Thymus (tissue), 14 donors: ENCODE measurements at places on chromosomes 11 and 22.

- DNase-seq: no peak
Measured at GRCh38 chr22:50292643-50293440, 14.6 kb downstream of the PLXNB2 start.

DNA sequence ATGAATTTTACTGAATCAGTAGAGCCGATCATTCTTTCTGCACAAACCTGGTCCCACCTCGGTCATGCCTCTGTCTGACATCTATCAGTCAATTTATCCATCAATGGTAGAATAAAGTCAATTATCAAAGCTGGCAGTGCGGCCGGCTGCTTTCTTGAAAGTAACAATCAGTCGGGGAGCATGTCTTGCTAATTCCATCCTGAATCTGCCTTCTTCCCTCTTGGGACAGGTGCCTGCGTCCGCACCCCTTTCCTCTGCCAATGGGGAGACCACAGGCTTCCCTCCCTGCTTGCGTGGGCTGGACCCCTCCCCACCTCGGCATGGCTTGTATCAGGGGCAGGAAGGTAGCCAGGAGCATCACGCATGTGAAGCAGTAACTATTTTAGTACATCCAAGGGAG is 962.9 kb downstream of the BRD1 start:
- no peak for DNase-seq

DNA sequence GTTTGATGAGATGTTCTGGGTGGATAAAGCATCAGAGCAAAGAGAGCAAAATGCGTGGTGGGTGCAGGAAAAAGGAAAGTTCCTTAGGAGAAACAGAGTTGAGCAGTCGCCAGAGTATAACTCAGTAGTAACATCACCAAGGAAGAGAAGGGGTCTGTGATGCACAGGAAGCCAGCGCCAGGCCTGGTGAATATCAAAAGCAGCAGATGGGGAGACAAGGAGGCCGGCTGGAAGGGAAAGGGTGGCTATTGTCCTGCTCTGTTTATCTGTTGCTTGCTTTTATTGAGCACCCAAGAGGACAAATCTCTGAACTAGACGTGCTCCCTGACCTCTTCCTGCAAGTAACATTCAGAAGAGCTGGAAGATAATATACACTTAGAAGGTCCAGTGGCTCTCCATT is 52.7 kb upstream of the GRAMD1B start:
- no peak for DNase-seq

- no peak for DNase-seq
Measured at GRCh38 chr22:50505276-50505775, 2.2 kb downstream of the LMF2 start.

DNA sequence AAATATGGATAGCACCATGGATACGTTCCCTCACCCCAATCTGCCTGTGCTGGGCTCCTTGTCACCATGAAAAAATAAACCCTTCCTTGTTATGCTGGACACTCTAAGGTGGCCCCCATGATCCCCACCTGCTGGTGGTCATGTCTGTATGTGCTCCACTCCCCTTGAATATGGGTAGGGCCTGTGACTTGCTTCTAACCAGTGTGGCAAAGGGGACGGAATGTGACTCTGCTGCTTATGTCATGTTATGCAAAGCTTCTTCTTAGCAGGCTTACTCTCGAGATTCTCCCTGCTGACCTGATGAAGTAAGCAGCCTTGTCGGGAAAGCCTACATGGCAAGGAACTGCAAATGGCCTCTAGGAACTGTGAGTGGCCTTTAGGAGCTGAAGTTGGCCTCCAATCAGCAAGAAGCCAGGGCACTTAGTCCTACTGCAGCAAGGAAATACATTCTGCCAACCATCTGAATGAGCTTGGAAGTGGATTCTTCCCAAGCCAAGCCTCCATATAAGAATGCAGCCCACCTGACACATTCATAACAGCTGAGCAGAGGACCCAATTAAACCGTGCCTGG is 159.9 kb downstream of the CCDC34 start:
- no peak for DNase-seq

DNA sequence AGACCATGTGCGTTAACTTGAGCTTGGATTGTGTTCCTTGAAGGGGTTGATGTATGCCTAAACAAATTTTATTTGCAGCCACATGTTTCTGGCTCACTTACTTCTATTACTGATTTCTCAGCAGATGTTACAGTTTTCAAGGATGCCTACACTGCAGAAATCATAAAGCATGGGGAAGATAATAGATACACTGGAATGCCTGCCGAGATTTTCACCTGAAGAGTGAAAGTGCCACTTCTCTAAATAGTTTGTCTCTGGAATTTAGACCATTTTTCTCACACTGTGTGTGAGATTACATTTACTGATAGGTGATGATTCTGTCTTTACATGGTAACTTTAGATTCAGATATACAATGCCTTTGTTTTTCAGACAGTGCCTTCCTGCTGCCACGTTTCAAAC is 81.6 kb downstream of the SIK2 start:
- no peak for DNase-seq

DNA sequence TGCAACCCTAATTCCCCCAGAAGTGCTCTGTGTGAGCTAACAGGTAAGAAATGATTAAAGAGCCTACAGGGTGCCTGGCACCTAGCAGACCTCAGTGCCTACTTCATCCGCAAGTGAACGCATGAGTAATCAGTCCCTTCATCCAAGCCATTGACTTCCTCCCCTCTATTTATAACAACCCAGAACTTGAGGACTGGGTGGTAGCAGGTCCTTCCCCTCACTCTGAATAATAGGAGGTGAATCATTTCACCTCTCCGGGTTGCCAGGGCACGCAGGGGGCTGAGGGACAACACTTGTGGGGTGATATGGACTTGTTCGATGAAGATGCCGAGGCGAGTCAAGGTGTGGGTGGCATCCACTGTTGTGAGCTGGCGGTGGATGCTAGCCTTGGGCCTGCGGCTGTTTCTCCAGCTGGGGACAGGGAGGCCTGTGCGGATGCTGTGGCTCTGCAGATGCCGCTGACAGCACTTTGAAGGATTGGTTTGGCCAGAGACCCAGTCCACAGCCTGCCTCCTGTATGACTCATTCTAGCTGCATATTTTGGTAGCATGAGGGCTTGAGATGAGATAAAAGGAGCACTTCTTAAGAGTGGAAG is 11.7 kb upstream of the SORL1-AS1 start:
- DNase-seq: no peak

DNA sequence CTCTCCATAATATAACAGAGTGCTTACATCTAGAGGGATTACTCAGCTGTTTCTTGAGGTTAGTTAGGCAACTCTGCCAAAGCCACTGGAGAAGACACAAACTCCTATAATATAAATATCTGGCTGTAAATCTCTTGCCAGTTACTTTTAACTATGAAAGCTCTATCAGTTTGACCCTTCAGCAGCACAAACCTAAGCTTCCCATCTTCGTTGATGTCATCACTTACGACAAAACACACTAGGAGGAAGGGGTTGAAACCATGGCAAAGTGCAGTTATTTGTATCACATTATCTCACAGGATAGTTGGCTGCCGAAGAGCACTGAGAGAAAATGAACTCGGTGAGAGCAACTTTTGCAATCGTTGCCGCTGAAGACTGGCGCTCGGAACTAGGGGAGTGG is 922.1 kb downstream of the OPCML start:
- no peak for DNase-seq

DNA sequence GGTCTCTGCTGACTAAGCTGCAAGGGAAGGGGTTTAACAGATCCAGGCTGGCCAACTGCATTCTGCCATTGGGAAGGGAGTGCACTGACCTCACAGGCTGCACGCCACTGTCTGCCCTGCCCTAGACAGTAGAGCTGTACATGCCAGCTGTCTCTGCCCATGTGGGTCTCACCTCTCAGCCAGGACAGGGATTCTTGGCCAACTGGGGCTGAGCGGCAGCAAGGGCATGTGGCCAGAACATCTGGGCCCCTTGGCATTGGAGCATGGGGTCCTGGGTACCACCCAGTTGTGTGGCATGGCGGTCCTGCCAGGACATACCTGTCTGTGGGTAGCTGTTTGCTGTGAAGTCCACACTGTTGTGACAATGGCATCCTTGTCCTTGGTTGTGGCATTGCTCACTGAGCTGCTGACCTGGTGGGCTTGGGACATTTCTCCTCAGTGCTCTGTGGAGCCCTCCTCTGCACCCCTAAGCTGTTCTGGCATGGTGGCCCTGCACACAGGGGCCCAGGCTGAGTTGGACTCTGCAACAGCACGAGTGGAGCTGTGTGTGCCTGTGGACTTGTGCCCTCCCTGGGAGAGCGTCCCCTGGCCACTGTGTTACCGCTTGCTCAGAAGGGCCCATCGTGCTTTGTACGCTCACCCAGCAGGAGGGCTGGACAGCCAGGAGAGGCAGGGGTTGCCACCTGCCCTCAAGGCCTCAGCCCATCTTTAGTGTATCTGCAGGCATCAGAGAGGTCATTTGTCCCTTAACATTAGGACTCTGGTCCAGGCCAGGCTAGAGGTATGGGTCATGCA is 46.7 kb downstream of the MED15 start:
- no peak for DNase-seq

GRCh38 chr11:44930588-44931302 is 19.9 kb downstream of the TP53I11 start:
- no peak for DNase-seq

- DNase-seq: no peak
Measured at GRCh38 chr22:24006207-24006913, 1.1 kb upstream of the GSTT4 start.

GRCh38 chr22:47474464-47474863 is 712.0 kb downstream of the TBC1D22A start:
- DNase-seq: no peak

DNA sequence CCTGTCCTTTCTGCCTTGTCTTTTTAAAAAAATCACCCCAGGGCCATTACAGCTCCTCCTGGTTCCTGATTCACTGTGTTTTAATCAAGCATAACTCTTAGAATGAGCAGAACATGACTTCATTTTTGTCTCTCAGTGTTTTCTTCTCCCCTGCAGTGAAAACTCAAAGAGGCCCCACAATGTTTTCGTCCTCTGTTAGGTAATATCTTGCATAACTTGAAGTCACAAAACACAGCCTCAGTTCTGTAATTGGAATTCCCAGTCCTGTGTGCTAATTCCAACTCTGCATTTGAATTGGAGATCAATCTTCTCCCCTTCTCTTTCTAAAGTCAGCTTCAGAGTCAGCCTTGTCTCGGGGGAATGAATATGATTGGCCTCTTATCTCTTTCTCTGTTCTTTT is 186.5 kb upstream of the NAV2 start:
- no peak for DNase-seq

GRCh38 chr11:108939135-108939534 is 274.3 kb downstream of the DDX10 start:
- DNase-seq: no peak

- no peak for DNase-seq
Measured at GRCh38 chr11:36452961-36453360, 57.1 kb downstream of the TRAF6 start.

GRCh38 chr22:23100124-23100801 is 29.9 kb downstream of the GNAZ start:
- DNase-seq: no peak

- no peak for DNase-seq
Measured at GRCh38 chr11:31640611-31641010, 131.0 kb downstream of the ELP4 start.

- no peak for DNase-seq
Measured at GRCh38 chr22:45476814-45477213, 25.9 kb upstream of the FBLN1 start.

GRCh38 chr11:121965330-121965729 is 150.7 kb downstream of the BLID start:
- DNase-seq: no peak

DNA sequence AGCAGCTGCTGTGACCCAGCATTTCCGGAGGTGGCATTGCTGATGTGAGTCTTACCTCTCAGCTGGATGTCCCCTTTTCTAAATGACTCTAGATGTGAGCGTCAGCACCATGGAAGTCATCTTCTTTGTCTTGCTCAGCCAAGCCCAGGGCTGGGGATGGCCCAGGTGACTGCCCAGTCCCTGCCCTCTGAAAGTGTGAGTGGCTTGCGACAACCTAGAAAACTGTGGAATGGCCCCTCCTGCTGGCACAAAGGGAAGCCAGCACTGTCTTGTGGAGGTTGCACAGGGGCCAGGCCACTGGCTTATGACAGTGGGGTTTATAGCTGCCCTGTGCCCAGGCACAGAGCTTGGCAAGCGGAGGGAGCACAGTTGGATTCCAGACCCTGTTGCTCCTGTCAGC is 6.2 kb downstream of the TUB start:
- no peak for DNase-seq

DNA sequence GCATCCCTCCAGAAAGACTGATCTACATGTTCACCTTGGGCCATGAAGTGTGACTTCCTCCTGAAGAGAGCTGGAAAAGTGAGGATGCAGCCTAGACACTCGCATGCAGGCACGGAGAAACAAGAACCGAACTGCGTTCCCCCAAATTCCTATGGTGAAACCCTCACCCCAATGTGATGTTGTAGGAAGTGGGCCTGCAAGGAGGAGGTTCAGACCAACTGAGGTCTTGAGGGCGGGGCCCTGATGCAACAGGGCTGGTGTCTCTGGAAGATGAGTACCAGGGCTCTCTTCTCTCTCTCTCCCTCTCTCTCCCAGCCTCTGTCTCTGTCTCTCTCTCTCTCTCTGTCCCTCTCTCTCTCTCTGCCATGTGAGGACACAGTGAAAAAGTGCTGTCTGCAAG is 501.1 kb downstream of the BRD1 start:
- no peak for DNase-seq

DNA sequence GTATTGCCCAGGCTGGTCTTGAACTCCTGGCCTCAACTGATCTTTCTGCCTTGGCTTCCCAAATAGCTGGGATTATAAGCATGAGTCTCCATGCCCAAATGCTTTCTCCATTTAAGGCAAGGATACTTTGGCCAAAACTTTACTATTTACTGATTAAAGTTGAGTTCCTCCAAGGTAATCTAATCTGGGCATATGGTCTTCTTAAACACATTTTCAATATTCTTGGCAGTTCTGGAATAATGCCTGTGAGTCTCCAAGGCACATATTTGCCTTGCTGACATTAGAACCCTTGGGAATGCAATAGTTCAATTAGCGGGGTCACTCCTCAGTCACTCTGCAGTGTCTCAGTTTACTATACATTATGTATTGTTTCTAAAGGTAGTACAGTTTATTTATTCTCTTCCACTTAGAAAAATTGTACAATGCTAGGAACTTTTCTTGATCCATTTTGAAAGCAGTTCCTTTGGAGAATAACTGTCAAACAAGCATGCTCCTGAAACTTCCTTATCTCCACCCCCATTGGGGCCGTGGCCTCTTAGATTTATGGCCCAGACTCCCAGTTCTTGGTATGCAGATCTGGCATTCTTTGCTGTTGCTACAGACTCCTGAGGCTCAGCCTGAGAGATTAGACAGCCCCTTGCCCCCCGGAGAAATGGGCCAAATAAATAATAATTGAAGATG is 13.1 kb upstream of the RAB38 start:
- DNase-seq: no peak

GRCh38 chr11:28756977-28757376 is 648.8 kb downstream of the METTL15 start:
- DNase-seq: no peak

DNA sequence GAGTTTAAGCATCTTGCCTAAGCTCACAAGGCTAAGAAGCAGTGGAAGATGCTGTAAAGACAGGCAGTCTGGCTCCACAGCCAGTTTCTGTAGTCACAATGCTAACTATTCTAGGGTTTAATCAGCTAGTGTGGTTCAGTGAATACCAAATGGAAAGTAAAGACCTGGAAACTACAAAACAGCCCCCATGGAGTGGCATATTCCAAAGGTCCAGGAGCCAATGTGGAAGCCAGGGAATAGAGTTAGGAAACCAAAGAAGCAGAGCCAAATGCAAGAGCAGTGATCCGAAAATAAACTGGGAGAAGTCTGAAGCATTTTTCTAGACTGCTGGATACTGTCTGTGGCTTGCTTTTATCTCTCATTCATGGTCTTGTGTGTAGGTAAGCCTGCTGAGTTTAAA is 731.2 kb upstream of the ANO5 start:
- DNase-seq: no peak

- no peak for DNase-seq
Measured at GRCh38 chr11:111510311-111510710, 1.9 kb downstream of the BTG4 start.

- no peak for DNase-seq
Measured at GRCh38 chr11:19173964-19174638, 27.7 kb downstream of the CSRP3 start.
